NCI-H2227 treated with DMSO at 0.1 percent for 48 hours (cell line): ENCODE measurements at places on chromosomes 11 and 22.

- DNase-seq = no peak
Measured at GRCh38 chr11:70901951-70902521, 350.3 kb downstream of the SHANK2 start.

- no peak for DNase-seq
Measured at GRCh38 chr11:134481933-134482527, 70.0 kb upstream of the B3GAT1 start.

DNA sequence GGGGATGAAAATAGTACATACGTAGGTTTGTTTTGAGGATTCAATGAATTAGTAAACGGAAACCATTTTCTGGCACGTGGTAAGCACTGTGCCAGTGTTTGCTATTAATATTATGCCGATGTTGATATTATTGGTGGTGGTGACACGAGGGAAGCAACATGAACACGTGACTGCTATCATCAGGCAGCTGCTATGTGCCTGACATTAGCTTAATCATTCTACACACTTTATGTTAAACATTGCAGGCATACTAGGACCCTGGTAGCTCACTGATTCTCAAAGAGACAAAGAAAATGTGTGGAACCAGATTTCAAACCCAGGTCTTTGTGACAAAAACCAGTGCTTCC lies 656 bp downstream of the SRRD start:
- no peak for DNase-seq

DNA sequence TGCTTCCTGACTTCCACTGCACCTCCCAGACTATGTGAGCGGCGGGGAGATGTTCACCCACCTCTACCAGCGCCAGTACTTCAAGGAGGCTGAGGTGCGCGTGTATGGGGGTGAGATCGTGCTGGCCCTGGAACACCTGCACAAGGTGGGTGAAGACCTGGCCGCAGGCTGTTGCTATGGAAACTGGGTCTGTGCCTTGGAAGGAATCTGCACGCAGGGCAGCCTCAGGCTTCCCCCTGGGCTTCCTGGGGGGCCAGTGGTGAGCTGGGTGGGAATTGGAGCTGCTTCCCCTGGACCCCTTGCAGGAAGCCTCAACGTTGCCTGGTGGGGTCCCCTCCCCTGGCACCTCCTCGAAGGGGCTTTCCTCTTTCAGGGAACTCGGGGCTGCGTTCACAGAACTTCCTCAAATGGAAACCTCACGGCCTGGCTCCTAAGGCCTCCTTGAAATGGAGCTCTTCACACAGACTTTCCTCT lies 1.5 kb downstream of the RPS6KA4 start:
- no peak for DNase-seq

DNA sequence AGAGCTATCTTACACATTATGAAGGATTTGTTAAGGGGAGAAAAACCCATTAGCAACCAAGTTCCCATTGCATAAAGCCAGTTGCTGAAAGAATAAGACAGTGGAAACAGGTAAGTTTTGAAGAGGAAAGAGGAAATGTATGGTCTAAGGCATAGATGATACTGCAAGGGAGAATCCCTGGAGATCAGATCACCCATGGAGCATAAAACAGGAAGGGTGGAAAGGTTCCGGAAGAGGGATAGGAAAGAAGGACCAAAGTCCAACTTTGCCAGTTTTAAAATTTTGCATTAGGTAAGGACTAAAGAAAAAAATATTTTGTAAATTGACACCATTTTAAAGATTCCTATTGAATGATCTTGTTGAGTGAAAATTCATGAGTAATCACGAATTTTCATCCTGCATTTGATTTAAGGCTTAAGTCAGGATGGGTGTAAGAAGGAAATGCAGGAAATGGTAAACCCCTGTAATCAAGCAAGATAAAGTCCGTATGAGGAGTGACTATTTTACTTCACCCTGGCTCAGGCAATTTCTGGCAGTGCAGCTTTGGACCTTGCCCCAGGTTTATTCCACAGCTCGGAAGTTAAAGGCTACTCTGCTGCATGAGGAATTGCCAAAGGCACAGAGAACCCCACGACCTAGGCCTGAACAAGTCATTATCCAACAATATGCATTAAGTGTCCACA lies 70.9 kb downstream of the CCDC34 start:
- no peak for DNase-seq

- DNase-seq = no peak
Measured at GRCh38 chr22:22462813-22463567, 45.6 kb downstream of the ZNF280B start.

- no peak for DNase-seq
Measured at GRCh38 chr11:79312617-79313529, 128.0 kb downstream of the TENM4 start.

DNA sequence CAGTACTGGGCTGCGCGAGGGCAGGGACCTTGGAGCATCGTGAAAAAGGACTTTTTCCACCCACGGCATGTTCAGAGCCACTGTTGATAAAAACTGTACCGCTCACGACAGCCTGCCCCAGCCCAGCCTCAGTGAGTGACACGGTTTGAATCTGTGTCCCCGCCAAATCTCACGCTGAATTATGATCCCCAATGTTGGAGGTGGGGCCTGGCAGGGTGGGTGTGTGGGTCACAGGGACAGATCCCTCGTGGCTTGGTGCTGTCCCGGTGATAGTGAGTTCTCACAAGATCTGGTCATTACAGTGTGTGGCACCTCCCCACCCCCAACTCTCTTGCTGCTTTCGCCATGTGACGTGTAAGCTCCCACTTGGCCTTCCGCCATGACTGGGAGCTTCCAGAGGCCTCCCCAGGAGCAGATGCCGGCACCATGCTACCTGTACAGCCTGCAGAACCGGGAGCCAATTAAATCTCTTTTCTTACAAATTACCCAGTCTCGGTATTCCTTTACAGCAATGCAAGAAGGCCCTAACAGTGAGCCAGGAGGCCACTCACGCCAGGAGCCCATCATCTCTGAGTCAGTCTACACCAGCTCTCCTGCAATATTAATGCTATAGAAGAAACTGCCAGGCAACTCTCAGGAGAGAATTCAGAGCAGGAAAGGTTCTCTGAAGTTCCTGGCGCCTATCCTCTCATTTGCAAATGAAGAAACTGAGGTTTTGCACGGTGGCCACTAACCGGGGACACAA lies 1.3 kb downstream of the TOLLIP start:
- DNase-seq = no peak

DNA sequence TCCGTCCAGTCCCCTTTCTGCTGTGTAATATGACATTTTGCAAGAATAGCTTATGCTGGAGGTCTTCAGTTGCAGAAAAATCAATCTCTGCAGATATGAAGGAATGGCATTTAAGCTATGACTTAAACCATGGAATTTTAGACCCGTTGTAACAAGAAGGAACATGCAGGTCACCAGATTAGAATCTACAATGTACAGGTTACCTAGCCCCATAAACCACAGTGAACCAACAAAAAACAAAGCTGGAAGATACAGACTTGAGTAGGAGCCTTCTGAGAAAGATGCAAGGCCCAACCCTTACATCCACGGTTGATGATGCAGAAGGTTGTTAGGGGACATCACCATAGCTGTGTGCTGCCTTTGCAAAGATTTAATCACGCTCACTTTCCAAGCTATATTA lies 132.5 kb downstream of the WT1 start:
- no peak for DNase-seq

GRCh38 chr11:114063149-114063828 lies 3.8 kb downstream of the ZBTB16 start:
- DNase-seq = no peak

GRCh38 chr22:31945971-31946680 lies 1.8 kb downstream of the YWHAH start:
- DNase-seq = peak; percentile 10
